ENCODE measurements at places on chromosomes 6 and 20.

GRCh38 chr6:104995989-104996617 lies 39.2 kb downstream of the LIN28B start:
- no peak for DNase-seq

GRCh38 chr20:25039697-25040437 lies 18.1 kb downstream of the ACSS1 start:
- DNase-seq = no peak

- no peak for DNase-seq
These were observed 837 bp upstream of the OSER1 start for GRCh38 chr20:44211177-44212039.

DNA sequence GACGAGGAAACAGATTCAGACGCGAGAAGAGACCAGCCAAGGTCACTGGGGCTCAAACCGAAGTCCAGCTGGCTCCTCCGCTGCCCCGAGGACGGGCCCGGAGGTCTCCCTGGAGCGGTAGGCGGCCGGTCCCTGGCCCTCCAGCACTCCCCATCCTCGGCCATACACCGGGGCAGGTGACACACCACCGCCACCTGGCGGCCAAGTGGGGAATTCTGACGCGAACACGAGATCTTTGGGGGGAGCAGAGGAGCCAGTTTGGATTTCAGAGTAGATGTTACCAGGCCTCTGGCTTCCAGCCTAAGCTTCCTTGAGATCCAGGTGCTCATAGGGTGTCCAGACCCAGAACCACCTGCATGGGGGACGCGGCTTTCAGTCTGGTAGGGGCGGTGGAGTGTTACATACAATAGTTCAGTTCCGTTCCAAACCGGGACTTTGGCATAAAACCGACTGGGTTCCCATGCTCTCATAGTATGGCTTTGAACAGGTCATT lies 16.1 kb downstream of the BPIFB1 start:
- DNase-seq = peak; percentile 75

DNA sequence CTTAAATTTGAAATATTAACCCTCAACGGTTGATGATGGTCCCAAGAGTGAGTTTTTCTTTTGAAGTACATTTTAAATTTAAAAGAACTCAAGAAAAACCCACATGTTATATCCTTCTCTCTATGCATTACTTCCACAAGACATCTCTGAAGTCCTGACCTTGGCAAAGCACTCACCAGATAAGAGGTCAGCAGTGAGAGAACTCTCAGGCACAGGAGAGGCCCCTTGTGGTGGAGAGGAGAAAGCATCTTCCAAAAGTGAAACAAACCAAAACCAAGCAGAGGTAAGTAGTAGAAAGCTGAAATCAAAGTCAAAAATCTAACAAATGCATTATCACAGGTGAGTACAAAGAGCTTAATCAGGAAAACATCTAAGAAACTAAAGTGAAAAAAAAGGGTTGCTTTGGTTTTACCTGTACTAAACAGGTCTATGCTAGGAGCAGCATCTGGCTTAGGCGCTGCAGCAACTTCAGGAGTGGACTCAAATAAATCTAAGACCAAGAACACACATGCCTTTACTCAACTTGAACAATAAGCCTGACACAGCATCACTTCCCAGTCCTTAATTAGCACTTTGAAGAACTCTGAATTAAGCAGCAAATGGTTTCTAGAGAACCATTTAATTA lies 80.5 kb downstream of the PRSS35 start:
- no peak for DNase-seq

DNA sequence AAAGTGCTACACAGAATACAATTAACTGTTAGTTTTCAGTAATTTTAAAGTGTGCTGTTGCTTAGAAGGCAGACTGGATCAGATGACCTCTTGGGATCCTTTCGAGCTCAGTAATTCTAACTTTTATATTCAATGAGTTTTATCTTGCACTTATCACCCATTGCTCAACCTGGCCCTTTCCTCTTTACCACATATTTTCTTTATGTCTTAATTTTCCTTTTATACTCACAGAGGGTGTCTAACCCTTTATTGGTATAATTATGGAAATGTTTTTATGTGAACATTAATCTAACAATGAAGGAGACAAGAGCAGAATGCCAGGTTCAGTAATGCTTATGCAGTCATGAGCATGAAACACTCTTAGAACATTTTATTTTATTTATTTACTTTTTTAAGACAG lies 39.7 kb upstream of the CARMIL1 start:
- no peak for DNase-seq

GRCh38 chr20:51906679-51907078 lies 104.4 kb upstream of the SALL4 start:
- no peak for DNase-seq

- DNase-seq = no peak
These were observed 26.6 kb upstream of the FBXL4 start for GRCh38 chr6:98974309-98974708.

GRCh38 chr20:33370291-33370690 lies 31.0 kb downstream of the CDK5RAP1 start:
- peak; percentile 56 for DNase-seq

DNA sequence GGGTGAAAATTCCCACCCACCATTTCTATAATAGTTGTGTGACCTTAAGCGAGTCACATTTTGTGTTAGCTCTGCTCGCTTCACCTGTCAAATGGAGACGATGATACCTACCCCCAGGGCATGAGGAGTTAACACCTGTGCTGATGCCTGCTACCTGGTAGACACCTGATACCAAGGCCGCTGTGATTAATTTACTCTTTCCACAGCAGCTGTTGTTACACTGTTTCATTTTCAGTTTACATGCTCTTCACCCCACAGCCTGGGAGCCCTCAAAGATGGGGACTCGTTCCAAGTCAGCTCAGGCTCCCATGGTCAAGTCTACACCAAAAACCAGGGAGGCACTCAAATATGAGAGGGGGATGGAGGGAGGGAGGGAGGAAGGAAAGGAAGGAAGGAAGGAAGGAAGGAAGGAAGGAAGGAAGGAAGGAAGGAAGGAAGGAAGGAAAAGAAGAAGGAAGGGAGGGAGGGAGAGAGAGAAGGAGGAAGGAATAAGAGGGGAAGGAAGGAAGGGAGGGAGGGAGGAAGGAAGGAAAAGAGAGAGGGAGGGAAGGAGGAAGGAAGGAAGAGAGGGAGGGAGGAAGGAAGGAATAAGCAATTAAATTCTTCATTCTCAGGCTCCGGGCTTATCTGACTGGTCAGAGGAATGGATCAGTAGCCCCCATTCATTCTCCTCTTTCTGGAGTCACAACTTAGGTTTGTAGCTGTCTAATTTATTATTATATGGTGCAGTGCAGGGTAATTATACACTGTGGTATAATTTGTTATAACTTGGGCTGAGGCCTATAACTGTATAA lies 40.9 kb downstream of the PDYN start:
- DNase-seq = no peak

- no peak for DNase-seq
These were observed 16.8 kb upstream of the CDH22 start for GRCh38 chr20:46324960-46325703.

DNA sequence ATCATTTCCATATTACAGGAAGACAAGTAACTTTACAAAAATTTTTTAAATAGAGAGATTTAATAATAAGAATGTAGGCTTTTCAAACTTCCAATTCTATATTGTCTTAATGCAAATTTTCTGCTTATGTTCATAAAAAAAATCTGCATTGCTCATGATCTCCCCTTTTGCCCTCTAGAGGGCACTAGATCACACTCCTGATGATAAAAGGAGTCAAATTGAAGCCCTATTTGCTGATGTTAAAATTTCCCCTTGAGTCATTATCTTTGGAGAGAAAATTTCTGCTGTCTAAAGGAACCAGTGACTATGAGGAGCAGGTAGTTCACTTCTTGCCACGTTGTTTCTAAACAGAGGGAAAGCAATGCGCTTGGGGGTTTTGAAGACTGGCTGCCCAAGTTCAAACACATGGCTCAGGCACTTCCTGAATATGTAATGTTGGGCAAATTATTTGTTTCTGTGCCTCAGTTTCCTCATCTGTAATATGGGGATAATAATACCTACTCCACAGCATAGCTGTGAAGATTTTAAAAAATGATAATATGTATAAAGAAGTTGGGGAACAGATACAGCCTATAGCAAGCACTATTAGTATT lies 874.2 kb downstream of the TFAP2A start:
- no peak for DNase-seq

- no peak for DNase-seq
These were observed 2.4 kb downstream of the SLC29A1 start for GRCh38 chr6:44225579-44226325.

GRCh38 chr6:134245041-134245440 lies 72.9 kb downstream of the SGK1 start:
- no peak for DNase-seq

DNA sequence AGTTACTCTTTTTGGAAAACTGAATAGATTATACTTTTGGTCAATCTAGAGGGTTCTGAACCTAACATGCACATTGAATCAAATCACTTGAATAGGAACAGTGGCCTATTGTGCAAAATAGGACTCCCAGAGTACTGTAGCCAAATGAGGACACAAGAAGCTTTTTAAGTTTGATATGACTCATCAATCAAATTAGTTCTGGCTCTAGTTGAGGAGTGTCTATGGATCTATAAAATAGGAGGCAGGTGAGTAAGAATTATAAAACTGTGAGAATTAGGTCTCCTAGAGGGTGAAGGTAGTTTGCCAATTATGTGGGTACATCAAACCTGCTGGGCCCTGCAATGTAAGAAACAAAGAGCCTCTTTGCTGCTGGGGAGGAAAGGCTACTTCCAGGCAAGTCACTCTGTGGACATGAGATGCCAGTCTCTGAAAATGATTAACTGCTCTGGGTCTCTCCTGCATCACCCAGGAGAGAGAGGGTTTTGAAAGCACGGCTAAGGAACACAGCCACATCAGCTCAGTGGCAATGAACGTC lies 112.3 kb downstream of the RCAN2 start:
- no peak for DNase-seq

DNA sequence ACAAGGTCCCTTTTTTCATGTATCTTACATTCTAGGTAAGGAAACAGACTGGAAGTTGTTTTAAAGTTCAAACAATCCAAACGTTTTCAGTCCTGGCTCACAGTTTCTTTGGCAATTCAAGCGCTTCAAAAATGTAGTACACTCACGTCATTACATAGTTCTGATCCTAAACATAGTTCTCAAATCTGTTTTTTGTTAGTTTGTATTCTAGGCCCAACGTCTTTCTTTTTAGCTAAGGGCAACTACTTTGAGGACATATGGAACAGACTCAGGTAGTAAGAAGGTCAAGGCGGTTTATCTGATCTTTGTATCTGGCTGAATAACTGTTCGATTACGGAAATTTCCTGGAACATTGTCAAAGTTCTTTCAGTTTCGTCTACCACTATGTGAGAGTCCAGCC lies 36.9 kb upstream of the PLCB4 start:
- DNase-seq = no peak

DNA sequence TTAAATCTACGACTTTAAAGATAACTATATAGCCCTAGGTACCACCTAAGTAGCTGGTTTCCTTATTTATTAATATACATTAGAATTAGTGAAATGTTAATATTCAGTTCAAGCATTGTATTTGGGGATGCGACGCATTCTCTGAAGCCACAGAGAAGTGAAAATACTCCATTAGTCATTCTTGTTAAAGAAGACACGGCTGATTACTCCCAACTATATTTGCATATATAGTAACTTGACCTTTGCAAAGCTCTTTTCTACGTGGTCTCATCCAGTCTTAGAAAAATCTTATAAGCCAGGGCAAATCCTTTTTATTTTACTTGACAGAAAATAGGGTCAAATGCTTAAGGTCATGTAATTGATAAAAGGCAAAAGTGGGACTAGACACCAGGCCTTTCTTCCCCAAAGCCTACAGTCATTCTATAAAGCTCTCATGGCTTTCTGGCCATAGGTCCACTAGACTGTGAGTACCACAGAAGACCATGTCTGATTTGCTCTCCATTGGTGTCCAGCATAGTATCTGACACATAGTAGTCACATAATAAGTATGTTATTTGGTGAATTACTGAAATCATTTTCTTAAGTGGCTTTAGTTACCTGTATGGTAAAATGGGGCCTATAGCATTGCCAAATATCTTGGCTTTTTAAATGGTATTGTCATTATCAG lies 11.3 kb downstream of the ZHX3 start:
- no peak for DNase-seq

- DNase-seq = peak; percentile 29
These were observed at the start of gene TIAM2 for GRCh38 chr6:154995254-154996015. TIAM2 (plus strand) TSS chr6:154995315; CDS start chr6:155129224, 133,909 bp downstream.

- DNase-seq = no peak
These were observed 12.8 kb upstream of the DTNBP1 start for GRCh38 chr6:15675536-15676220.

DNA sequence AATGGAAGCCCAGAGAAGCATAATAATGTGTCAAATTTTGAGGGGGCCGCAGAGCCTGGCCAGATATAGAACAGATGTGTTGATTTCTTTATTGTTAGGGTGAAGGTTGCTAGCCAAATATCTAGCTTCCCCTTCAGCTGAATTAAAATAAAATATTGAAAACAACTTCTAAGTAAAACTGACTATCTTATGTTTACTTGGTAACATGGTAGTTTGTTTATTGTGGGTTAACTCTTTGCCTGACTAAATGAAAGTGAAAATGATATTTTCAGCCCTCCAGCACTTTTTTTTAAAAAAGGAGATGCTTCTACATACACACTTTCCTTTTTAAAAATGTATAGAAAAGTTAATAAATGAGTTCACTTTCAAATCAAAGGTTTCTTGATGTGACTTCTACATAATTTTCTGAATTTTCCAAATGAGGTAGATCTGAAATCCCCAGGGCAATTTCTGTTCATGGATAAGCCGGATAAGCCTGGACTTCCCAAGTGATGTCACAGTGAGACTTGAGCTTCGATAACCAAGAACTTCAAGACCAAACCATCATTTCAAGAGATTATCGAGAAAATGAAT lies 172.1 kb upstream of the OLIG3 start:
- no peak for DNase-seq

DNA sequence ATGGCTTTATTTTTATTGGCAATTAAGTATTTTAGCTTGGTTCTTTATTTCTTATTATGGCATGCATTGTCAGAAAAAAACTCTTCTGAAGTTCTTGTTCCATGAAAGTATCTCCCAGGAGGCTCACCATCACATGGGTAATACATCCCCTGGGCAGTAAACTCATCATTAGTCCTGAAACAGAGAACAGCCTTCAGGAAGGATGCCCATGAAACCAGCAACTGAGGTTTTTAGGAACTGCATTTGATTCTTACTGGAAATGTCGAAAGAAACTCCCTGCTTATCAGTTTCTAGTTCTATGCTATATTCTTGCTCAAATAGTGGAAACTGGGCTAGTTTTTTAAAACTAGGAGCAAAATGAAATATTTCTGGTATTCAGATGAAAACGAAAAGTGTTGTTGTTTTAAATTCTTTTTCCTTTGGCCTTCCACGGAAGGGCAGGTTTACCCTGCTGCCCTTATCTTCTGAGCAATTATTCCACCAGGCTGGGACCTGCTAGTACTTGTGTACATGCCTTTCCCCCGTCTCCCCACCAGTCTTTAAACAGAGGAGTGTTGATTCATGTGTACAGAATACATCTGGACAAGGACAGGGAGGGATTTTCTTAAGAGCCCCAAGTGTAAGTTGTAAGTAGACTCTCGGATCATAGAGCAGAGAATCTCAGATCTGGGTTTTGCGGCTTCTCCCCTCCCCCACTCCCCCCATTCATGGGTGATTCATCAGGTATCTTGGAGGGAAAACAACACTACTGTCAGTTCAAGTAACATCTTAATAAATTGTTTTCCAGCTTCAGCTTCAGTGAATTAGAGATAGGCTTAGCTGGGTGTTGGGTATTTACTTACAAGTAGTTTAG lies 81.5 kb downstream of the RTN4IP1 start:
- no peak for DNase-seq

- no peak for DNase-seq
These were observed 1.9 kb downstream of the DDAH2 start for GRCh38 chr6:31727034-31727716.

GRCh38 chr6:75505424-75505823 lies 11.8 kb upstream of the FILIP1 start:
- no peak for DNase-seq

- no peak for DNase-seq
These were observed 13.8 kb downstream of the DDRGK1 start for GRCh38 chr20:3190681-3191111.

Data from activated CD4-positive, alpha-beta T cell treated with anti-CD3 and anti-CD28 coated beads for 4 hours (primary cell).